Nucleus accumbens (tissue), 56 donors: ENCODE measurements at places on chromosomes 5 and 9.

GRCh38 chr9:13412331-13412730, 132.8 kb upstream of the MPDZ start:
- no peak for DNase-seq

DNA sequence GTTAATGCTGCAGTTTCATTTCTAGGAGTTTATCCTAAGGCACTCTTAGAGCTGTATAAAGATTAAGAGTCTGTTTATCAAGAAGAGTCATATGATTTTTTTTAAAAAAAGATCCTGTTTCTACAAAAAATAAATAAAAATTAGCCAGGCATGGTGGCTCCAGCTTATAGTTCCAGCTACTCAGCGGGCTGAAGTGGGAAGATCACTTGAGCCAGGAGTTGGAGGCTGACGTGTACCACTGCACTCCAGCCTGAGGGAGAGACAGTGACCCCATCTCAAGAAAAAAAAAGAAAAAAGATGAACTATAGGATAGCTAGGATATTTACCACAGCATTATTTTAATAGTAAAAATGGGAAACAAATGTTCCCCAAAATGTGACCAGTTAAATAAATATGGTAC, 3.3 kb upstream of the UBE2D2 start:
- DNase-seq: no peak

DNA sequence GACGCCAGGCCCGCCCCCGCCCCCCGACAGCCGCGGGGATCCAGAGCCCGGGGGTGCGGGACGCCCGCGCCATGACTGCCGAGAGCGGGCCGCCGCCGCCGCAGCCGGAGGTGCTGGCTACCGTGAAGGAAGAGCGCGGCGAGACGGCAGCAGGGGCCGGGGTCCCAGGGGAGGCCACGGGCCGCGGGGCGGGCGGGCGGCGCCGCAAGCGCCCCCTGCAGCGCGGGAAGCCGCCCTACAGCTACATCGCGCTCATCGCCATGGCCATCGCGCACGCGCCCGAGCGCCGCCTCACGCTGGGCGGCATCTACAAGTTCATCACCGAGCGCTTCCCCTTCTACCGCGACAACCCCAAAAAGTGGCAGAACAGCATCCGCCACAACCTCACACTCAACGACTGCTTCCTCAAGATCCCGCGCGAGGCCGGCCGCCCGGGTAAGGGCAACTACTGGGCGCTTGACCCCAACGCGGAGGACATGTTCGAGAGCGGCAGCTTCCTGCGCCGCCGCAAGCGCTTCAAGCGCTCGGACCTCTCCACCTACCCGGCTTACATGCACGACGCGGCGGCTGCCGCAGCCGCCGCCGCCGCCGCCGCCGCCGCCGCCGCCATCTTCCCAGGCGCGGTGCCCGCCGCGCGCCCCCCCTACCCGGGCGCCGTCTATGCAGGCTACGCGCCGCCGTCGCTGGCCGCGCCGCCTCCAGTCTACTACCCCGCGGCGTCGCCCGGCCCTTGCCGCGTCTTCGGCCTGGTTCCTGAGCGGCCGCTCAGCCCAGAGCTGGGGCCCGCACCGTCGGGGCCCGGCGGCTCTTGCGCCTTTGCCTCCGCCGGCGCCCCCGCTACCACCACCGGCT, 1.0 kb downstream of the FOXE1 start:
- no peak for DNase-seq

DNA sequence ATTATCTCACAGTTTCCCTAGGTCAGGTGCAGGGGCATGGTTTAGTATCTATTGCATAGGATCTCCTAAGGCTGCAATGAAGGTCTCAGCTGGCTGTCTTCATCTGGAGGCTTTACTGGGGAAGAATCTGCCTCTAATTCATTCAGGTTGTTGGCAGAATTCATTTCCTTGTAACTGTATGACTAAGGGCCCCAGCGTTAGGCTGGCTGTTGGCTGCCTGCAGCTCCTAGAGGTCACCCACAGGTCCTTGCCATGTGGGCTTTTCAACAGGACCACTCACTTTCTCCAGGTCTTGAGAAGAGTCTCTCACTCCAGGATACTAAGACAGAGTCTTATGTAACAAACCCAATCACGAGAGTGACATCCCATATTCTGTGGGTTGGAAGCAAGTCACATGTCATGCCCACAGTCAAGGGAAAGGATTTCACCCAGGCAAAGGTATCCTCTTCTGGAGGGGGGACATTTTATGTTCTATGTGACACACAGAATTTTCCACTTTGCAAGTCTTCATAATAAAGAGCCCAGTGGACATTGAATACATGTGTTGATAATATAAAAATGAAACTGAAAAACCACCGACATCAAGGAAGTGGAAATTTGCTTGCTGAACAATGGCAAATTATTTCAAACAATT, 38.2 kb downstream of the HMHB1 start:
- no peak for DNase-seq

GRCh38 chr5:133145436-133146170, 93.8 kb downstream of the HSPA4 start:
- no peak for DNase-seq

DNA sequence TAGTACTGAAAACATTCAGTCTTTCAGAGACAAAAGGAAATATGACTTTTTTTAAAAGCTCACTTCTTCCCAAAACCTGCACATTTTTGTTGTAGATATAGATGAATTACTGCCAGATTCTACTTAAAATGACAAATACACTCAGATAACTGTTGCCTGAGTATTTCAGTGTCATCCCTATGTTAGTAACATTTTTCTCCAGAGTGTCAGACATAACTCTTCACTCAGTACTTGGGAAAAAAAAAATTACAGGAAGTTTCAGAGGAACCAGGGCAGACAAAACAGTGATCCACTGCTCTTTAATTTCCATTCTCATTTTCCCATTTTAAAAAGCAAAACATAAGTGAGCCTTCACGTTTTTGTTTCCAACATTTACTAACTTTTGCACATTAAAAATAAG, 79.3 kb upstream of the ITGA1 start:
- DNase-seq: no peak

DNA sequence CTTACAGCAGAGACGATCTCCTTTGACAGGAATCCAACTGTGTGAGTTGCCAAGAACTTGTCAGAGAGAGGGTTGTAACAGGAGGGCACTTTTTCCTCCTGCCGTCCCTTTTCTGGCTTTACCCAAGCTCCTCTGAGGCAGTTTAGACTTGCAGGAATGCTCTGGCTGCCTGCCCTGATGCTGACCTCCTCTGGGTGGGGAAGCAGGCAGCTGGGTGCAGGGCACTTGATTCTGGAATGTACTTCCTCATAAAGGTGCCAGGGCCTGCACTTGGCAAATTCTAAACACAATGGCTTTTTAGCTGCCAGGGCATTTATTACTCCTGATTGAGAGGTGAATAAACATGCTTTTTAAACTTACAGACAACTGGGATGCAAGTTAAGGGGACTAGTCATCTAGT, 190.4 kb downstream of the EPB41L4A start:
- DNase-seq: no peak
